Tibial artery (tissue), 4 donors: ENCODE measurements at places on chromosomes 12 and 14.

- no peak for DNase-seq
Measured at GRCh38 chr14:24695265-24696241, 61.6 kb upstream of the GZMB start.

GRCh38 chr12:88558340-88558867, 21.9 kb downstream of the KITLG start:
- no peak for DNase-seq

GRCh38 chr14:74843653-74844052, 32.3 kb downstream of the PROX2 start:
- no peak for DNase-seq

DNA sequence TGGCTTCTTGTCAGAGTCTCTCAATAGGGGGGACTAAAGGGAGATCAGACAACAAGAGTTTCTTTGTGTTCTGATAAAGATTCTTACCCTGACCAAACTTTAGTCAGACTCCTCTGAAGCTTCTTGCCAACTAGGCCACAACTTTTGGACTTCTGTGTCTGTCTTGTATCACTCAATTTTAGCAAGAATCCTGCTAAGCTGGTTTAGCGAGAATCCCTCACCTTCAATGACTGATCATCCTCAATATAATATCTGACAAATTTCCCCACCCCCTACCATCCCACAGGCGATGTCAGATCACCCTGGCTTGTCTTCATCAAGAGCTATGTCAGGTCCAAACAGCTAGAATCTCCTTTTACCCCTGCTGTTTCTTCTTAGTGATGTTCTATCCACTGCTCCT, 215.2 kb downstream of the RASSF9 start:
- no peak for DNase-seq
